ENCODE measurements at places on chromosomes 2 and 18.
A peak's percentile ranks its signal among the peaks of the same experiment; 100 is the strongest.

DNA sequence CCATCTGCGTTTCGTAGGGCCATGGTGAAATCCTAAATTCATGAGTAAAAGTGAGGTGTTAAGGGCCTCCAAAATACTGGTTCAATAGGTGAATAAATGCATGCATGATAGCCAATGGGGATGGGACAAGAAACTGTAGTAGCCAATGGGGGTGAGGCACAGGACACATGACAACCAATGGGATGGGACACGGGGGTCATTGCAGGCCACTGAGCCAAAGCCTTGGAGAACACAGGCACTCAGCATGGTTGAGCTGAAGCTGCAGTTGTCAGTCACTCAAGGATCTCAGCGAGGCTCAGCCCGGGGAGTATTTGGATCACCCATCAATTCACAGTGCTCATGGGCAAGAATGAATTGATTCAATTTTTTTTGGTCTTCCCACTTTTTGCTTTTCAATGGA lies 156.5 kb downstream of the ACTR3 start:
- DNase-seq = no peak

DNA sequence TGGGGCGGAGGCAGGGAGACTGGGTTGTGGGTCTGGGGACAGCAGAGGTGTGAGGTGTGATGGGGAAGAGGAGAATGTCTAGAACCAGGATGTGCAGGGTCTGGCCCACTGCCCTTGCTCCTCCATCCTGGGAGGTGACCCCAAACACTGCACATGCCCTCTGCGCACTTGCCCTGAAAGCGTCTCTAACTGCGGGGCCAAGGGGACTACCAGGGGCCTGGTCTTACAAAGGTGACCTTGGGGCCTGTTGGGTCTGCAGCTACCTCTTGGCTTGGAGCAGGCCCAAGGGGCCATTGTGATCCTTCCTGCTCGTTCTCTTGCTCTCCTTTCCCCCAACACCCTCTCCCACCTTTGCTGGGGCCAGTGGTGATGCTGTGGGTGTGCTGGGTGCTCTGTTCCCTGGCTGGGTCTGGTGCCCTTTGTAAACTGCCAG lies 48.0 kb upstream of the FAHD2A start:
- DNase-seq = no peak

- DNase-seq = peak; percentile 81
These were observed 684.4 kb downstream of the IRS1 start for GRCh38 chr2:226115102-226115831.

GRCh38 chr18:75159646-75160356 lies 49.1 kb downstream of the PTGR3 start:
- no peak for DNase-seq

DNA sequence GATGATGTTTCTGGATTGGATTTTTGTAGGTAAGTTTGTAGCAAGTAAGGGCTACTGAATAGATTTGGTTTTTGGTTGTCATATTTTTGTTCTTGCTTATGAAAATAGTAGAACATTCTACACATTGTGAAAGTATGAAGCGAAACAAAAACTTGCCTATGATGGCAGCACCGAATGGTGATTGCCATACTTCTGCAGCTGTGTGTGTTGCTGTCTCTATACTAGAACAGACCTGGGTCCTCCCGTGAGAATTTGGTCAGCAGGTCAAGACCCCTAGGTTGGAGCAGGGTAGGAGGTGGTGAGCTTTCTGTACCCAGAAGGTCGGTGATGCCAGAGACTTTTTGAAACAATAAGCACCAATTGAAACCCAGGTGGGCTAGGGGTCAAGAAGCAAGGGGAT lies 322.6 kb downstream of the PRKCE start:
- DNase-seq = no peak

DNA sequence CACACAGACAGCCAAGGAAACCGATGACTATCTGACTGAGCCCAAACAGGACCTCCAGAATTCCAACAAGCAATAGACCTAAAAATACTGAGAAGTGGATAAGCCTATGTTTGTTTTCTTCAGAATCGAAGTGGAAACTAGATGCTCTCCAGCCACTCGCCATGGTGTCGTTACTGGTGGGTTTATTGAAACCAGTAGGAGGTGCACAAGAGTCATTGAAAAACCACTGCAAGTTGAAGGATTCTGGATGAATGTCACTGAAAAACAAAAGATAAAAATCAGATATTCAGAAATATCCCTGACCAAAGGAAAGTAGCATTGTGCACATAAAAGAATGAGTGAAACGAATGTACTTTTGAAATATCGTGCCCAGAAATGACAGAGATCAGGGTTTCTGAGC lies 15.3 kb downstream of the TM4SF20 start:
- no peak for DNase-seq

GRCh38 chr2:100959225-100959880 lies 42.7 kb upstream of the RPL31 start:
- DNase-seq = no peak

GRCh38 chr2:98458207-98458606 lies 13.5 kb downstream of the INPP4A start:
- peak; percentile 57 for DNase-seq

DNA sequence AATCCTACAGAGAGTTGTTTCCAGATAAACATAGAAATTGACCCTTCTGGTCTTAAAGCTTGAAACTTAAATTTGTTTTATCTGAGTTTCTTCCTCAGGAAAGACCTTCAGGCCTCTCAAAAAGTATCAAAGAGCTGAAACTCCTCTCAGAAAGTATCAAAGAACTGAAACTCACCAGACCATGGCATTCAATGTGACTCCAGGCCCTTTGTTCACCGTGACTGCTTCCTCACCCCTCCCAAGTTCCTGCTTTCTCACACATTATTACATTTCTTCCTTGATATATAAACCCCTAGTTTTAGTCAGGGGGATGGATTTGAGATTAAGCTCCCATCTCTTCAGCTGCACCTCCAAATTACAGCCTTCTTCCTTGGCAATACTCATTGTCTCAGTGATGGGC lies 6.0 kb downstream of the ANKMY1 start:
- no peak for DNase-seq

GRCh38 chr2:180004731-180005130 lies 2.4 kb downstream of the CWC22 start:
- no peak for DNase-seq

- no peak for DNase-seq
These were observed 327.1 kb downstream of the CMPK2 start for GRCh38 chr2:6538607-6539006.

GRCh38 chr2:134228493-134228903 lies 25.4 kb upstream of the MGAT5 start:
- no peak for DNase-seq

Data from Caki2 (cell line).